ENCODE measurements at places on chromosomes 5 and 9.

DNA sequence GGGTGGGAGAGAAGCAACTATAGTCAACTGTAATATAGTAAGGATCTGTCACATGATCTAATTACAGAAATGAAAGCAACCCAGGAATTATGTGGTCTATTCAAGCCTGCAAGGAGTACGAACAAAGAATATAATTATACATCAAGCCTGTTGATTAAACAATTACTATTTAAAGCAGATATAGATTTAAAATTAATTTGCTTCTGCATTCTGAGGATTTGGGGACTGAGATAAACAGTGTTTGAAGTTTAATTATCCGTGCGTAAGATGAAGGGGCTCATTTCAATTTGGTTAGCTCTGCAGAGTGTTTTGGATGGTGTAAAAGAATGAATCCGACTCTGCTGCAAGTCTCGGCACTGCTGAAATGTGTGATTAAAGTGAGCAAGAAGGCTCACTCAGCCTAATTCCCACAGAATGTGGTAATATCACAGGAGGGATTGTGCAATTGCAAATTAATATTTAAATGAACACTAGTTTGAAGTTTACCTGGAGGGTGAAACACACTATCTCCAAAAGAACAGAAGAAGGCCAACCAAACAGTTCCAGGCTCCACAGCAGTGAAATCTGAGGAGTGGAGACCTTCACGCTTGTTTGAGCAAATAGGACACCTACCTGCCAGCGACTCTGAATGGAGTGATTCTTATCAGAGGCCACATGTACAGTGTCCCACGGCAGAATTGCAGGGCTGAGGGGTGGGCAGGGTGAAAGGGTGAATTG is 420.6 kb upstream of the SLC30A5 start:
- DNase-seq, result no peak

GRCh38 chr9:91500509-91501014 is 76.9 kb upstream of the NFIL3 start:
- peak; percentile 49 for DNase-seq

GRCh38 chr9:122536134-122536533 is 9.0 kb upstream of the OR1N1 start:
- no peak for DNase-seq

DNA sequence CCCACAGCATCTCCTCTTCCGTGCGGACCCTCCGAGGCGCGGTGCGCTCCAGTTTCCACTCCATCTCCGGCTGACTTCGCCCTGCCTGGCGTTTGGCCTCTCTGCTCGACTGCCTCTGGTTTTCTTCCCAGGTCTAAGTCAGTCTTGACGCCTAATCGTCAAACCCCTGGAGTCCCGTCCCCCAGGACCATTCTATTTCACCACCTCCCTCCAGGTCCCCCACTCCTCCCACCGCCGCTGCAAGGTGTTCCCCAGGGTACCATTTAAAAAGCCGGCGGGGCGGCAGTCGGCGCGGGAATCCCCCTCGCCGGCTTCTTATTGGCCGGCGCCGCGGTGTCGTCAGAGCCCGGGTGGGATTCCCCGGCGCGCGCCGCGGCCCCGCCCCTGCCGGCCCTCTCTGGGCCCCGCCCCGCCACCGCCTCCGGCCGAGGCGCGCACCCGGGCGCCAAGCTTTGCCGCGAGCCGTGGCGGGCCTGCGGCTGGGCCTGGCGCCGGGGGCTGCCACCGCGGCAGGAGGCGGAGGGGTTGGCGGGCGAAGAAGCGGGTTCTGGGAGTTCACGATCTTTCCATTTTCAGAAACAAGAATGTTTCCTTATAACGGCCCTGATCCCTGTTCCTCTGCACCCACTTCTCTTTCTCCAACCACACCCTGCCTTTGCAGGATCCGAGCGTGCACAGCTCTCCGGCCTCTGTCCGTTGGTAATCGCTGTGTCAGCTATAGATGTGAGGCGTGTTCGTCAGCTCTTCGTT is at the start of gene CDC20B:
Gene CDC20B (minus strand): TSS at position 241 of the 750 bp plus-strand sequence. CDS start 177 bp downstream, at position 64.
- DNase-seq, result peak; percentile 44

GRCh38 chr9:2267181-2267745 is 252.1 kb downstream of the SMARCA2 start:
- no peak for DNase-seq

GRCh38 chr5:155258161-155258560 is 244.6 kb downstream of the KIF4B start:
- DNase-seq, result no peak

DNA sequence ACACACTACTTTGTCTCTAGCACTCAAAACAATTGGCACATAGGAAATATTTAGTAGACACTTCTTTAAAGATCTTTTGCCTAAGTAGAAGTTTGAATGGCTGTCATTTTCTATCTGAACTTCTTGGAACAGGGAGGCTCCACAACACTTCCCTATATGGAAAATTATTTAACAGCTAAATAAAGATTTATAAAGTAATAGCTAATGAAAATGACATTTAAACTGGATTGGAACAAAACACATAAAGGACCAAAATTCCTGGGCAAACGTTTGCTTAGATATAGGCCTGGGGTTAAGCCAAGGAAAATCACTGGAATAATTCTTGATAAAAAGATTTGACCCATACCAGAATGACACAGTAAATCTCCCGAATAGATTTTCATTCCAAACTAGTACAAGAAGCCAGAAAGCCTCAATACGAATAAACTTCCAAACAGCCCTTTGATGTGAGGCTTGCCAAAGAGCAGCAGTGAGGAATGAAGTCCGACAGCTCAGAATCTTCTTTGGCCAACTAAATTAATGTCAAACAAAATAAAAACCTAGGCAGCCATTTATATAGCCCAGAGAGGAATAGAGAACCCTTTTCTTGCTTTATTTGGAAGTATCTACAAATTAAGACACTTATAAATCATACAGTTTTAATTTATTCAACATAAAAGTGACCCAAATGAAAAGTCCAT is 20.3 kb upstream of the RNF180 start:
- no peak for DNase-seq

GRCh38 chr9:98011122-98011521 is 28.0 kb downstream of the ANP32B start:
- no peak for DNase-seq

DNA sequence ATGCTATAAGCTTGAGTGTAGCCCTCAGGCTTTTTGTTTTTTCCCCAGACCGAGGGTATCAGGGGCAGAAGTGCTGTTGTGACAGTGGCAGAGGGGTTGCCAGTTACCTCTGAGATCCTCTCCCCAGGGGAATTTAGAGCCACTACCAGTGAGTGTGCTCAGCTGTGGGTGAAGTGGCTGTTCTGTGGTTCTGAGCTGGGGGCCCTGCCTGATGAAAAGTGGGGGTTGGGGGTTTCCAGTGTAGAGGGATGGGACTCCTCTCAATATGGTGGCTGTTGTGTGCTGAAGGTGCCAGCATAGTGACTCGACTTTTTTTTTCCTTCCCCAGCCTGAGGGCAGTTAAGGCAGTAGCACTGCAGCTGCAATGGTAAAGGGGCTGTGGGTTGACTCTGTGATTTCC is 506.7 kb downstream of the TMEM232 start:
- no peak for DNase-seq

GRCh38 chr9:78746010-78746409 is 449.1 kb downstream of the PSAT1 start:
- DNase-seq, result no peak

DNA sequence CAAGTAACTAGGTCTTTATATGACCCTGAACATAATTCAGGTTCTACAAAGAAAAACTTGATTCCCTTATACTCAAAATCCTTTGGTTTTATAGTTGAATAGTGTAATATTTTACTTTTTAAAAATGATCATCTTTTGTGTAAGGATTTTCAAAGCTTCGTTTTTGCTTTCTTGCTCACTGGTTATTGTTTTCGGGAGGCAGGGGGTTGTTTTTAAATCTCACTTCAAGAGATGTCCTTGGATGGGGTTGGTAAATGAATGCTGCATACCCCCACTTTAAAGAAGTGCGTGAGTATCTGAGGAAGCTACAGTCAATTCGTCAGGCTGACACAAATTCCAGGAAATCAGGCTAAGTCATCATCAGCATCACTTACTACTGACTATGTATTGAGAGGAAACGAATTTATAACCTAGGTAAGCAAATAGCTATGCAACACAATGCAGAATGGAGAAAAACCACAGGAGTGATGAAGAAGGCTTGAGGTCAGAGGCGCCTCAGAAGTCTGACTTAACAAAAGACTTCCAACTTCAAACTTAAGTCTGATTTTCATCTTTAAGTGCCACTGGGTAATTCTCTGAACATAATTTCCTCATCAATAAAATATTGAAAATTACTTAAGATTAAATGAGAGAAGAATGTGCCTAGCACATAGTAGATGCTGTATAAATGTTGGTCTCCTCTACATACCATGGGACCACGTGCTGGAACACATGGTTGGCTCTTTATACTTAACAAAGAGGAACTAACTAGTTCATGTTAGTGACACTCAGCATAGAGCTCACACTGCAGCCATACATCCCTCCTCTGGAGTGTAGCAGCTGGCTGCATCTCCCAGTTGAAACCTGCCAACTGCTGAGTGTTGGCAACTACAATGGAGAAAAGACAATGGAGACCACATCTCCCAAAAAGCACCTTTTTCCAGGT is 106.0 kb upstream of the KIF2A start:
- DNase-seq, result no peak

GRCh38 chr5:173886150-173886549 is 2.0 kb upstream of the CPEB4 start:
- DNase-seq, result no peak

GRCh38 chr5:154421868-154422267 is 23.9 kb upstream of the SAP30L start:
- no peak for DNase-seq

- DNase-seq, result no peak
Measured at GRCh38 chr5:38929838-38930237, 84.0 kb downstream of the OSMR start.

- no peak for DNase-seq
Measured at GRCh38 chr5:180583738-180584137, 7.6 kb downstream of the SCGB3A1 start.

DNA sequence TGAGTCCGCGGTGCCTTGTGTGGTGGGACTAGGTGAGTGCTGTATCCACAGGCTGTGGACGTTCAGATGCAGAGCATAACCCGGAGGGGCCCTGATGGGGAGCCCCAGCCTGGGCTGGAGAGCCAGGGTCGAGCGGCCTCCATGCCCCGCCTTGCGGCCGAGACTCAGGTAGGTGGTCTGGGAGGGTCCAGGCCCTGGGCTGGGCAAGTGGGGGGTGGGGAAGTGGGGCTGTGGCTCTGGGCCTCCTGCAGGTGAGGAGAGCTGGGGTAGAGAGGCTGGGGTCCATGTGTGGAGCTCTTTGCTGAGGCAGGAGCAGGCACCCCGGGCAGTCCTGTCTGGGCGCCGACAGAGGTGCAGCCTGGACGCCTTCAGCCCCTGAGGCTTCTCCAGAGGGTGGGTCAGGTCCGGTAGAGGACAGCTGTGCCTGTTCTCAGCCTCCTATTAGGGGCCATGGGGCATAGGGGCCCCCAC is 241.1 kb downstream of the CACNA1B start:
- no peak for DNase-seq

GRCh38 chr5:148816357-148816756 is 10.1 kb upstream of the ADRB2 start:
- no peak for DNase-seq

- peak; percentile 38 for DNase-seq
Measured at GRCh38 chr9:127503947-127504886, 52.9 kb downstream of the LRSAM1 start.

DNA sequence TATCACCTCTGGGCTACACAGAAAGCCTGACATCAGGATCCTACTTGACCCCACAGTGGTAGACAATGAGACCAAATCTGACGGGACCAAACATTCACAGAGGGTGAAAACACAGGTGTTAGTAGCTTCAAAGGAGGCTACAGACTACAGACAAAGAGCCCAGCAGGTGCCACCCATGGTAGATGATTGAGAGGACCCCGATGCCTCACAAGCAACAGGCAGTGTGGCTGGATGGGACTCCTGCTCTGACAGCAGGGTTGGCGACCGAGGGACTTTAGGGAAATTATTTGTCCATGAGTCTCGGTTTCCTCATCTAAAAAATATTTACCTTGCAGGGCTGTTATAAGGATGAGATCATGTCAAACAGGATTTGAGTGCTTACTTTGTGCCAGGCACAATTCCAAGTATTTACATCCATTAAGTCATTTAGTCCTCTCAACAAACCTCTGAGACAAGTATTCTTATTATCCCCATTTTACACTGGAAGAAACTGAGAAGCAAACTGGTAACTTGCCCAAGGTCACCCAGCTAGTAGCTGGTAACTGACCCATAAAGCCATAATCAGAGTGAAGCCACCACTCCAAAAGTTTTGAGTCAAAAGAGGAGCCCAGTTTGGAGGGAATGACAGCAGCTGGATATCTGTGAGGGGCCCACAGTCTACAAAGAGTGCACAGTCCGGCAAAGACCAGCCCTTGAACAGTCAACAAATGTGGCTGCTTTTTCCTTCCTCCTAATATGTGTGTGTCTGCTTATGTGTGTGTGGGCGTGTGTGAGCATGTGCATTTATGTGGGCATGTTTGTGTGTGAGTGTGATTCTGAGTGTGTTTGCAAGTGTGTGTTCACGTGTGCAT is 502.0 kb downstream of the BNC2 start:
- DNase-seq, result no peak

GRCh38 chr5:170711300-170711699 is 72.2 kb upstream of the GABRP start:
- no peak for DNase-seq

DNA sequence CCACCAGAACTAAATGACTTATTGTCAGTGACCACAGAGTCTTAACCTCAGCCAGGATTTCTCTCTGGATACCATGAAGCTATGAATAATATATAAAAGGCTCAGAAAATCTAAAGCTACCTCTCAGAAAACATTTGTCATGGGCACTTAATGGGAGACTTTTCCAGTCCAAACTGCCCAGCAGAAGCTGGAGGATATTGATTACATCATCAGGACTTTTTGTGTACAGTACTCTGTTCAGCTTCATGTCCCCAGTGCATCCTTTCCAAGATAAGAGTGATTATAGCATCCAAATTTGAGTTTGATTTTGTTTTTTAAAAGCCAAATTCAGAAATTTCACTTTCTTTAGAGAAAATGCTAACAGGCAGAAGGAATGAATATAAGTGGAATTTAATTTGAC is 123.9 kb upstream of the C6 start:
- no peak for DNase-seq

DNA sequence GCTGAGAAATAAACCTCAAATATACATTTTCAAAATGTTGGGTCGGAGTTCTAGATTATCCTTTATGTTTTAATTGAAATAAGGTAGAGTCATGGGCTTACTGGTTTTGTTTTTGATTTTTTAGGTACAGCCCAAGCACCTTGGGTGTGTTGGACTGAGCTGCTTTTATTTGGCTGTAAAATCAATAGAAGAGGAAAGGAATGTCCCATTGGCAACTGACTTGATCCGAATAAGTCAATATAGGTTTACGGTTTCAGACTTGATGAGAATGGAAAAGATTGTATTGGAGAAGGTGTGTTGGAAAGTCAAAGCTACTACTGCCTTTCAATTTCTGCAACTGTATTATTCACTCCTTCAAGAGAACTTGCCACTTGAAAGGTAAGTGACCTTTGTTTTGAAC is 3.6 kb downstream of the CCNG1 start:
- no peak for DNase-seq

DNA sequence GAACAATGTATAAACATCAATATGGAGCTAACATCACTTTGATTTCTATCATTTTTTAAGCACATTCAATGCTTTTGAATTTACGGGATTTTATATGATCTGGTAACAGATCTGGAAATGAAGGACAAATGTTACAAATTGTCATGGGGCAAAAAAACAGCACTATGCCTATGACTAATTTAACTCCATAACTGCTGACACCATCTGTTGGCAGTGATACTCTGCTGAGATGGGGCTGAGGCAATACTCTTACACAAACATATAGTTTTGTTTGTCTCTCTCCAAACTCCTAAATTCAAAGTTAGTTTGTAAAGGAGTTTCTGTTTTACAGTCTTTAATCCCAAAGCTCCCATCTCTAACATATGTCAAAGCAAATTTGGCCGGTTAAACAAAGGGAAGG is 132.5 kb upstream of the FER start:
- DNase-seq, result no peak

GRCh38 chr5:52331725-52332124 is 456.0 kb upstream of the ITGA1 start:
- DNase-seq, result no peak

Data from COLO829 (cell line).